Activated CD4-positive, CD25-positive, alpha-beta regulatory T cell treated with anti-CD3 and anti-CD28 coated beads, Interleukin-2, amount 50 U/mL, for 24 hours (primary cell): ENCODE measurements at places on chromosomes 6 and 20.
A peak's percentile ranks its signal among the peaks of the same experiment; 100 is the strongest.

DNA sequence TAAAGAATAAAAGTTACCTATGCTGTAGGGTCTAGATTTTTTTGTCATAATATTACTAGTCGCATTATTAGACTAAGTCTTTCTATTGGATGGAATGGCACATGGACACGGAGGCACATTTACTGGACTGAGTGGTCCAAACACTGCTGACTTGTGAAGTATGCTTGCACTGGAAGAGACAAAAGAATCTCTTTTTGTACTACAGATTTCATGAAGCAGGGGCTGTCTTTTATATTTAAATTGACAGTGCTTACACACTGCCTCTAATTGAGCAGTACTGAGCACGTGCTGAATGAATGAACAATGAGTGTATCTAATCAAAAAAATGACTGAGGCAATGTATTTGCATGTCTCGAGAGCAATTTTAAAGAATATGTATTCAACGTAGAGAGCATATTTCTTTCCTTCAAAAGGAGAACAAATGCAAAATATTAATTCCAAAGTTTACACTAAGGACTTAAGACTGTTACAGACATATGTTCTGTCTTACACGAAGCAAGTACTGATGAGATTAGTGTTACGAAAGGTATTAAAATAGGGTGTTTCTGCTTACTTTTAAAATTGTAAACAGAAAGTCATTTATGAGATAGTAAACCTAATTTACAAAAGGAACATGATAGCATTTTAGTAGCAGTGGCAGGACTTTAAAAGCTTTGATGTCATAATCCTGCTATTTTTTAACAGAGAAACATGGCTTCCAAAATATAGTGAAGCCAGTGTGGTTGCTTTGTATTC, 8.3 kb downstream of the ELOVL2 start:
- ATAC-seq: no peak

DNA sequence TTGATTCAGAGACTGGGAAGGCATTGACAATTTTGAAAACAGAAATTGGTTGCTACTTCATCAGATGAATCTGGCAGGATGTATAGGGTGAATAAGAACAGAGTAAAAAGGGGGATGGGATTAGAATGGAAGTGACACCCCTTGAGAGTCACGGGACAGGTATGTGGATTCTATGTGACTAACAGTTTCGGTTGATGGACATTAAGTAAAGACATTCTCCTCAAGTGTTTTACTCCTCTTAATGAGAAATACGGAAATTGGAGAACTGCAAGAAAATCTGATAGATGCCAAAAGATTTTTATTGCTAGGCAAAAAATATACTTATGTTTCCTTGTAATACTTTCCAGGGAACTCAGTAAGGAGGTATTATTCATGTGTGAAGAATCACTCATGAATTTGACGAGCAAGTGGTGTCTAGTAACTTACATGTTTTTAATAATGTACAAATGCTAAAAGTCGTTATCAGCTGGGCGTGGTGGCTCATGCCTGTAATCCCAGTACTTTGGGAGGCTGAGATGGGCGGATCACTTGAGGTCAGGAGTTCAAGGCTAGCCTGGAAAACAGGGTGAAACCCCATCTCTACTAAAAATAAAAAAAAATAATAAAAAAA, 135.8 kb downstream of the KIF16B start:
- ATAC-seq: no peak

DNA sequence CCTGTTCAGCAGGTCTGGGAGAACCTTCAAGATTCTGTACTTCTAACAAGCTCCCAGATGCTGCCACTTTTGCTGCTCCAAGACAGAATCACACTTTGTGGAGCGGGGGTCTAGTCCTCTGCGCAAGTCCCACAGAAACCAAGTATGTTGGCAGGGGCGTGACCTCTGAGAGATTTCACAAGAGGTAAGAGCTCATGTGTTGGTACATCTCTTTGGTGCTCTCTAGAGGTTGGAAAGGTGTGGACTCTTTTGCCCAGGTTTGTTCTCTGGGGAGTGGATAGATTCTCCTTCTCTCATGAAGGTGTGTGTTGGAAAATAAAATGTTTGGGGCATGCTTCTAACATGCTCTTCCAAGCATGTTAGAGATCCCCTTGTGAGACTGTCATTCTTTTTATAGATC, 340.9 kb upstream of the IRAK1BP1 start:
- no peak for ATAC-seq

GRCh38 chr6:157613011-157613522, 210.0 kb upstream of the SNX9 start:
- no peak for ATAC-seq

DNA sequence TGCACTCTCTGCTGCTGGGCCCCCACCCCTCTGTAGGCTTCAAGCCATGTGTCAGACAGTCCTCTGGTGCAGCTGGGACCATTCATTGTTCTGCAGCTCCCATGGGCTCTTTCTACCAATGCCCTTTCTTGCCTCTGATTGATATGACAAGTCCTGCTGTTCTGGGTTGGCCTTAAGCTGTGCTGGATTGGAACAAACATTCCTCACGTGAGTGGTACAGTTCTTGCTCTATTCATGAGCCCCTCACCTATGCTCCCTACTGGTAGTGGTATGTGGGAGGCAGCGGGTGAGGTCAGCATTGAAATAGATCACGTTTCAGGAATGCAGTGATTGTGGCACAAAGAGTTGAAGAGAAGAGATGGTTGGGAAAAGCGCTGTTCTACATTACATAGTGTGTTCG, 48.8 kb upstream of the RALY start:
- ATAC-seq: no peak

- no peak for ATAC-seq
These were observed 62.7 kb downstream of the NOL4L start for GRCh38 chr20:32522526-32522775.

GRCh38 chr6:121222656-121223055, 111.6 kb downstream of the TBC1D32 start:
- no peak for ATAC-seq

GRCh38 chr20:11076434-11077105, 402.8 kb upstream of the JAG1 start:
- no peak for ATAC-seq

DNA sequence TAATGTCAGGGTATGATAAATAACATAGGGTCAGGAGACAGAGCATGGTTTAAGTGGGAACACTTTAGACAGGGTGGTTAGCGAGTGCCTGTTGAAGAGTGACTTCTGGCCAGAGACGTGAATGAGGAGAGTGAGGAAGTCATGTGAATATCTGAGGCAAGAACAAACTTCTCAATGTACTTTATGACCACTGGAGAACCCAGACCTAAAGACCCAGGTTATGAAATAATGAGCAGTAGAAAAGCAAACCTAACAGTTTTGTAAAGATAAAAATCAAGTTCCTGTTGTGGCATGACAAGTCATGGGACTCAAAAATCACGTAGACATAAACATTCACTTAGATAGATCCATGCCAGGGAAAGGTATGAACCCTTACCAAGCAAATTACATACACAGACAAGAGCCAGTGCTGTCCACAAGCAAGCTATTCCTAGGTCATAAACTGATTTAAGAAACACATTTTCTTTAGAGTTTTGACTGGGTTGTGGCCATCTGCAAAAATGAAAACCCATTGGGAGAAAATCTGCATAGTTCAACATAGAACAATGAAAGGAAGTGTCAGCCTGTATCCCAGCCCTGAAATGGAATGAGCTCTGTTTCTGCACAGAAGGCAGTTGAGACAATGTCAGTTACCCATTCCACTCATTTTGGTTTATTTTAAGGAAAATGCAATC, 2.2 kb upstream of the MYCT1 start:
- no peak for ATAC-seq

DNA sequence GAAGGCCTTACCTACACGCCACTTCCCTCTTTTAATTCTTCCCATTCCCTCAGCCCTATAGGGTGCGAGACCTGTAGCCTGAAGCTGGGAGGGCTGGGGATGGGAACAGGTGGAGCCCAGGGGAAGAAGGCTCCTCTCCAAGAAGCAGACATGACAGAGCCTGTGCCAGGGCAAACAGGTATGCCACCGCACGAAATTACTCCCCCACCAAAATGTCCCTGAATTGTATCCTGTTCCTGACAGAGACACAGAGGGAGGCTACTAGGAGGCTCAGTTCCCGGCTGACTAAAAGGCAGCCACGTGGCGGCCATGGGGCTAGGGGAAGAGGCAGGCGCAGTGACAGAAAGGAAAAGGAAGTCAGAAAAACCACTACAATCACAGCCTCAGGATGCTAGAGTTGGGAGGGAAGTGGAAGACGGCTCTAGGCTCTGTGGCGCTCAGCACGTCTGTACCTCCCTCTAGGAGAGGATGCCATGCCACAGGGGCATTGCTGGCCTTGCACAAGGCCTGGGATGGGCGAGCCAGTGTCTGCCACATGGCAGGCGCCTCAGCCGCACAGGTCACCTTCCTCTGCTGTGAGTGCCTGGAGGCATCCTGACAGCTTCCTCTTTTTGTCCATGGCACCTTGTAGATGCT, 27.7 kb downstream of the TFEB start:
- no peak for ATAC-seq

- no peak for ATAC-seq
These were observed 81.9 kb downstream of the MDGA1 start for GRCh38 chr6:37615564-37616340.

DNA sequence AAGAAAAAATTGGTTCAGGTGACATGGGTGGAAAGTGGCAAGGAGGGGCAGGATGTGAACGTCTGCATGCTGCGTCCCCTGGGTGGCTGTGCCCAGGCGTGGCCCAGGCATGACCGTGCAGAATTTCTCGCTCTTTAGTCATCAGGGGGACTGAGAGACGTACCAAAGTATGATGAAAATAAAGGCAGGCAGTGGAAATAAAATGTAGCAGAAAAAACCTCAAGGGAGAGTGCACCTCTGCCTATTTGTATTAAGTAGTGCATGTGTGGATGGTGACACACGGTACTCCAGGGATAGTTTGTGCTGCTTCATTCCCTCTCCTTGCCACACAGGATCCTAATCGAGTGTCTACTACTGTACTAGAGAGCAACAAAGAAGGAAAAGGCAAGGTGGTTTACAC, 81.1 kb downstream of the ATP9A start:
- ATAC-seq: no peak

- no peak for ATAC-seq
These were observed 32.4 kb downstream of the DUSP22 start for GRCh38 chr6:324729-325125.

- no peak for ATAC-seq
These were observed 84.1 kb upstream of the POPDC3 start for GRCh38 chr6:105263685-105264610.

DNA sequence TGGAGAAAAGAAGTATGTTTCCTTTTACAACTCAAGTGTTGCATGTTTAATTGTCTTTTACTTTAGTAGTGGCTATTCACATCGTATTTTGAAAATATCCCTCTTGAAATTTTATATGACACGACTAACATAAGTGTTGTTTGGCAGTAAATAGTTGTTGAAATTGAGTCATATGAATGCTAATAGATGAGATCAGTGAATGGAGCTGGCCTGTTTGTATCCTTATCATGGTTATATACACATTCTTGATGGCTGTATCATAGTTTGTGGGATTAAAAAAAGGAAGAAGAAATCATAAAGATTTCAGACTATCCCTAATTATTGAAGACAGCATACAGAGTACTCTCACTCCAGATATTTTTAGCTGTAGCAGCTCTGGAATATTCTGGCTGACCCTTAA, 8.2 kb upstream of the RAE1 start:
- no peak for ATAC-seq

- ATAC-seq: no peak
These were observed 18.8 kb downstream of the PARD6B start for GRCh38 chr20:50750145-50750671.

GRCh38 chr6:140636908-140637402, 1262.5 kb upstream of the CITED2 start:
- ATAC-seq: no peak

- no peak for ATAC-seq
These were observed 77.1 kb downstream of the FBXO5 start for GRCh38 chr6:152905551-152906299.

- ATAC-seq: no peak
These were observed 96.3 kb downstream of the NFATC2 start for GRCh38 chr20:51446230-51446629.

- no peak for ATAC-seq
These were observed 61.7 kb downstream of the E2F3 start for GRCh38 chr6:20463396-20463795.

DNA sequence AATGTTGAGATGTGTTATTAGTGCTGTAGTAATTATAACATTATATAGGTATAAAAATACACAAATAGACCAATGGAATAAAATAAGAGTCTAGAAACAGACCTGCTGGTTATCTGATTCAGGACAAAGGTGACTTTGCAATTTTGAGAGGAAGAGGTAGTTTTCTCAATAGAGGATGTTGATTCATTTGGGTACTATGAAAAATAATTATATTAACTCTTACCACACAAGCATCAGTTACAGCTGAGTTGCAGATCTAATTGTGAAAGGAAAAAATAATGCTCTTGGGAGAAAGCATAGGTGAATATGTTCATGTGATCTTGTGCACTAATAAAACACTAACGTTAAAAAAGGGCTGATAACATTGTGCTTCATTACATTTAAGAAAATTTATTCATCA, 103.0 kb downstream of the BCKDHB start:
- no peak for ATAC-seq

GRCh38 chr6:41199552-41200246, 1.2 kb downstream of the TREML2 start:
- peak; percentile 81 for ATAC-seq

- ATAC-seq: no peak
These were observed 54.3 kb upstream of the STX16 start for GRCh38 chr20:58596750-58597248.

GRCh38 chr20:50116368-50116999, 3.5 kb upstream of the UBE2V1 start:
- ATAC-seq: no peak

DNA sequence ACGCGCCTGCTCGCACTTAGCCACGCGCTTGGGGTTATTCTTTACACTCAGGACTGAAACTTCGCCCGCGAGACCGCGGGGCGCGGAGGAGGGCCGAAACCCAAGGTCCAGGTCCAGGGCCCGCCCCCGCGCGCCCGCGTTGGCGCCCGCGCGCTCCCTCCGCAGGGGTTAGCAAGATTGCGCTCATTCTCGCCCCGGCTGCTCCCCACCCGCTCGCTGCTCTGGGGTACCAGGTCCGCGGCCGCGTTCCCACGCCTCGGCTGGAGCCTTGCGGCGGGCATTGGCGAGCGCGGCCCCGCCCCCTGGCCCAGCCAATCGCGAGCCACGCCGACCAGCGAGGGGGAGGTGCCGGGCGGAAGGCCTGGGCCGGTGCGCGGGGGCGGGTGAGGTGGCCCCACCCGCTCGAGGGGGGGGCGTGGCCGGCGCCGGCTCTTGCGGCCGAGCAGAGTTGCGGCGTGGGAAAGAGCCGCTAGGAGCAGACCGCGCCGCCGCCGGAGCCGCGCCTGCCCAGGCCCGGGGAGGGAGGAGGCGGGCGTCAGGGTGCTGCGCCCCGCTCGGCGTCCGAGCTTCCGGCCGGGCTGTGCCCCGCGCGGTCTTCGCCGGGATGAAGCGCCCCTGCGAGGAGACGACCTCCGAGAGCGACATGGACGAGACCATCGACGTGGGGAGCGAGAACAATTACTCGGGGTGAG, at the start of gene HEY2:
TSS of gene HEY2 (plus strand) at position 460 of the 692 bp plus-strand sequence. CDS start at position 605, 145 bp downstream.
- peak; percentile 80 for ATAC-seq

GRCh38 chr20:11003341-11003740, 329.5 kb upstream of the JAG1 start:
- ATAC-seq: no peak

GRCh38 chr20:42531508-42531961, 658.2 kb downstream of the PTPRT start:
- no peak for ATAC-seq
